AG09319 (cell line): ENCODE measurements at places on chromosomes 5 and 9.
A peak's percentile ranks its signal among the peaks of the same experiment; 100 is the strongest.

GRCh38 chr5:106822851-106823250, 847.9 kb downstream of the EFNA5 start:
- DNase-seq, result no peak

GRCh38 chr9:114883709-114884108, 46.7 kb downstream of the TNFSF8 start:
- DNase-seq, result no peak

DNA sequence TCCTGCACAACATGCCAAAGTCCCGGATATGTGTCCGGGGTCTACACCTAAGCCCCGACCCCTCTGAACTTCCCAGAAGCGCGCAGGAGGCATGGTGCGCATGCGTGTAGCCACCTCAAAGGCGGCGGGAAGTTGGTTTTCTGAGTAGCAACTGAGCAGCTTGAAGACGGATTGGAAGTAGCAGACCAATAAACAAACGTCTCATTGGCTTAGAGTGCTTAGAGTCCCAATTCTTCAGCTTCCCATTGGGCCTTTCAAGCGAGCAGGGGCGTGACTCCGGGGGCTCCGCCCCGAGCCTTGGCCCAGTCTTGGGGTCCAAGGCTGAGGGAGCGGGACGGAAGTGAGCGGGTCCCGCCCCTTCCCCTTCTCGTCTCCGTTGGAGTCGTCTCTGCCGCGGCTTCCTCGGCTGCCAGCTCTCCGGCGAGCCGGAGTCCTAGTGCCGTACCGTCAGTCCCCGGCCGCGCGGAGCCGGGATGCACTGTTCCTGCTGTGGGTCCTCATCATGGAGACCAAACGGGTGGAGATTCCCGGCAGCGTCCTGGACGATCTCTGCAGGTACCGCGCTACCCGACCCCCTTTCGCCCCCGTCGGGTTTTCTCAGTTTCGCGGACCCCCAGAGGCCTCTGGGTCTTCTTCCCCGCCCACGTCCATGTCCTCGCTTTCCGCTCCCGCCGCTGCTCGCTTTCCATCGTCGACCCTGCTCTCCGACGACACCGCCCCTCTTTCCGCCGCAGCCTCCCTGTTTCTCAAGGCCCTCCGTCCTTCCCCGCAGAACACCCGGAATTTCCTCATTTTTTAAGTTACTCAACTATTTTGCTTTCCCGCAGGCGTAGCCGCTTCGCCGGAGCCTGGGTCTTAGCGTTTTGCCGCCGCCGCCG, at the start of gene DCP2:
TSS of gene DCP2 (plus strand) at position 367 of the 878 bp plus-strand sequence. CDS start at position 503, 136 bp downstream.
- peak; percentile 97 for DNase-seq

GRCh38 chr5:40842351-40842750, 1.2 kb downstream of the CARD6 start:
- no peak for DNase-seq

DNA sequence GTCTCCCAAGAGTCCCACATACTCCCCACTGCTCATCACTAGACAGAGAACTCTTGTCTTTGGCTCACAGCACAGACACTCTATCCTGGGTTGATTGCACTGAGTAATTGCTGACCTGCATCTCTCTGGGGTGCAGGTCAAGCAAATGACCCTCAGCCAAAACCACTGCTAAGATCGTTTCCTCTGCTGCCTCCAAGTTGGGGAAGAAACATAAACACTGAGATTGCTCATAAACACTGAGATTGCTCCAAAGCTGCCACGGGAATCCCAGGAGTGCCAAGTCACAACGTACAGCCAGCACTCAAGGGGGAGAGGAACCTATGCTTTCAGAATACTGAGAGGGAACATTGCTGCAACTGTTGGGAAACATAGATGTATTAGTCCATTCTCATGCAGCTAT, 1402.1 kb upstream of the ACO1 start:
- DNase-seq, result no peak

GRCh38 chr9:135865531-135865930, 41.8 kb downstream of the CAMSAP1 start:
- no peak for DNase-seq

GRCh38 chr9:133569121-133569785, 34.7 kb downstream of the ADAMTSL2 start:
- DNase-seq, result no peak

- DNase-seq, result no peak
Observed at GRCh38 chr5:145636371-145636770, 198.8 kb downstream of the PRELID2 start.

DNA sequence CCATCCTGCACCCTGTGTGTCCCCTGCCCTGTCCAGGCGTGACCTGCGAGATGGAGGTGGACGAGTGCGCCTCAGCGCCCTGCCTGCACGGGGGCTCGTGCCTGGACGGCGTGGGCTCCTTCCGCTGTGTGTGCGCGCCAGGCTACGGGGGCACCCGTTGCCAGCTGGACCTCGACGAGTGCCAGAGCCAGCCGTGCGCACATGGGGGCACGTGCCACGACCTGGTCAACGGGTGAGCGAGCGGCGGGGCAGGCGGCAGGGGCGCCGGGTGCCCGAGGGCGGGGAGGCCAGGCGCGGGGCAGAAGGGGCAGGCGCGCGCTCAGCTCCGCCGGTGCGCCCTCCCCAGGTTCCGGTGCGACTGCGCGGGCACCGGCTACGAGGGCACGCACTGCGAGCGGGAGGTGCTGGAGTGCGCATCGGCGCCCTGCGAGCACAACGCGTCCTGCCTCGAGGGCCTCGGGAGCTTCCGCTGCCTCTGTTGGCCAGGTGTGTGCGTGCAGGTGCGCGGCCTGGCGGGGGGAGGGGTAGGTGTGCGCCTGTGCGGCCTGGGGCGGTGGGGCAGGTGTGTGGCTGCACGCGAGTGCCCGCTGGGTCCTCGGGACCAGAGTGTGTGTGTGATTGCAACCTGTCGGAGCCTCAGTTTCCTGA, 10.0 kb downstream of the CRB2 start:
- DNase-seq, result no peak

DNA sequence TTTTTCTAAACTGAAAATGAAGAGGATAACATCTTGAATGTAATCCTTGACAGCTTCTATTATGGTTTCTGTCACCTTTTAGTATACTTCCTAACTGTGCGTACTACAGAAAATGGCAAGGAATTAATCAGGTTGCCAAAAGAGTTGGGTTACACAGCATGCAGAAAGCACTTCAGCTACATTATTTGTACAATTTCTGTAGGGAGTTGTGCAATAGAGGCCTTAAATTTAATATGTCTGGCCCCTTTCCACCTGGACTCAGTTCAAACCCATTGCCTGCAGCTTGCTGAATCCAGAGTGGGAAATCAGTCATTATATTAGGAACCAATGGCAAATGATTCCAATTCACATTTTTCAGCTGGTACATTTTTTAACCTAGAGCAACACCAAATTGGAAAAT, 549.7 kb downstream of the CSNK1G3 start:
- peak; percentile 40 for DNase-seq

- no peak for DNase-seq
Observed at GRCh38 chr5:3186736-3187405, 408.8 kb upstream of the IRX1 start.

- no peak for DNase-seq
Observed at GRCh38 chr9:115980976-115981375, 172.6 kb upstream of the PAPPA start.

DNA sequence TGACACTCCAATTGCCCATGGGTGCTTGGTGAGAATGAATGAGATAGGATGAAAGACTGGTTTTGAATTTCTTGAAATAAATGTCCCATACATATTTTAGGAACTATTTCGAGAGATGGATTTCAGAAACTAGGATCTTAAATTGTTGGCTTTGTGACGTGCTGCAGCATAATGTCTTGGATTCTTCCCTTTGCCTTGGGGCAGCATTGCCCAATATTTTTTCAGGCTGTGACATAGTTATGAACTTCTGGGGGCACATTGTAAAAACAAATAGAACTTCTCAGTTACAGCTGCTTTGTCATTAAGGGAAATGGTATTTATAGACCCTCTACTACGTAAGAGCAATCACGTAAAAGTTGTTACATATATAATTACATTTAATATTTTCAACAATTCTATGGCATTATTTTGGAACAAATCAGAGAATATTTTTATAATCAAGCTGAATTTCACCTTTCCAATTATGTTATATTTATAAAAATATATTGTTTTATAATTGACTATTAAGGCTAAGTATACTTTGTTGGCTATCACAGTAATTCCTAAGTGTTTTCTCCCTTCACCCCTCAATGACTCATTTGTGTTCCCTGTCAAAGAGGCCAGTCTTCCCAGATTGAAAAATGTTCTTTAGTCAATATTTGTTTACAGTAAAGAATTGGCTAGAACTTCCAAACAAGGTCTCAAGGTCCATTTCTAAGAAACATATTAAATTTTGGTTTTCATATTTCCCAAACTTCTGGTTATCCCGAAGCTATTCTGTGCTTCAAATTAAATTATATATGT, 1388.3 kb upstream of the ACO1 start:
- DNase-seq, result no peak

DNA sequence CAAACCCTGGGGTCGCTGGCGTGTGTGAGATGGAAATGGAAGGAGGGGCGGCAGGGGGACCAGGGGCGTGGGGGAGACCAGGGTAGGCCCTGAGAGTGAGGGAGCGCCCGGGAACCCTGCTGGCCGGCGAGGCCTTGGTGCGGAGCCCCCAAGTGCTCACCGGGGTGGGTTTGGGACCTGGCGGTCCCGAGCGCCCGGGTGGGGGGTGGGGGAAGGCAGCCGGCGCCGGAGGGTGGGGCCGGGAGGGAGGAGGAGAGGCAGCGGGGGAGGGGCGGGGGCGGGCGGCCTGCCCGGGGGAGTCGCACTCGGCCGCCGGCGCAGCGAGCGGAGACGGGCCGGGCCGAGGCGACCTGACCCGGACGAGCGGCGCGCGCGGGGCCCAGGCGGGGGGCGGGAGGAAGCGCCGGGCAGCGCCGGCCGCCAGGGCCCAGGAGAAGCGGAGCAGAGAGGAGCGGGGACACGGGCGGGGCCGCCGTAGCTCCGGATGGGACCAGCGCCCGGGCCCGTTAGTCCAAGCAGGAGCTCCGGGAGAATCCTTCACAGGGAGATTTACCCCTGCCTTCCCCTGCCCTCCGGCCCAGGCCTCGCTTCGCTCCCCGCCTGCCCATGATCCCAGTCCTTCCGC, at the start of gene NPR2:
TSS of gene NPR2 (plus strand) at position 295 of the 625 bp plus-strand sequence. CDS start 818 bp downstream, outside the sequence.
- DNase-seq, result no peak

DNA sequence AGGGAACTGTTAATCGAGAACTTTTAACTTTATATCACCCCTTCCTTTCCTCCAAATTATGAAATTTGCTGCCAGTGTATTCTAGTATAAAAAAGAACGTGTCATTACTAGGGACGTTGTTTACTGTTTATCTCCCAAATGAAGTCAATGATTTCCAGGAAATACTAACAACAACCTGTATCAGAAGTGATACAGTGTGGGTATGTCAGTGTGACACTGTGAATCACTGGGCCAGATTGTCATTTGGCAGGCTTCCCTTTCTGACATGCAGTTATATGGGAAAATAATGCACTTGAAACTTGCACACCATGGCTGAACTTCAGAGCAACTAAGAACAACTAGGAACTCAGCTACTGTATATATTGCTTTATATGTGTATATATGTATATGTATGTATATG, 12.6 kb downstream of the ZNF462 start:
- no peak for DNase-seq

DNA sequence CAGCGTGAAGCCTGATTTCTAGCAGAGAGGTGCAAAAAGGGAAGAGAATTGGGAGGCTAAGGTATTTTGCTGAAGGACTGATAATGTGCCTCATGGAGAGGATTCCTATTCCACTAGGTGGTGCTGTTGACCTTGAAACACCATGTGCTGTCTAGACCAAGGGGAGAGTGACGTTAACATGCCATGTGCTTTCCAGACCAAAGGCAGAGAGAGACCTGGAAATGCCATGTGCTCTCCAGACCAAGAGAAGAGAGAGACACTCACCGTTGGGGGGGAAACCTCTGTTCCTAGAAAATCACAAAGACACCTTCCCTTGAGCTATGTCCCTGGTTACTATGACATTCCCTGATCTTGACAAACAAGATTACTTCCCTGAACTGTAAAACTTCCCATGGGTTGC, 286.0 kb upstream of the TUSC1 start:
- peak; percentile 28 for DNase-seq

- no peak for DNase-seq
Observed at GRCh38 chr5:100444961-100445360, 90.2 kb upstream of the FAM174A start.

- no peak for DNase-seq
Observed at GRCh38 chr9:97415146-97415545, 3.2 kb downstream of the TDRD7 start.

DNA sequence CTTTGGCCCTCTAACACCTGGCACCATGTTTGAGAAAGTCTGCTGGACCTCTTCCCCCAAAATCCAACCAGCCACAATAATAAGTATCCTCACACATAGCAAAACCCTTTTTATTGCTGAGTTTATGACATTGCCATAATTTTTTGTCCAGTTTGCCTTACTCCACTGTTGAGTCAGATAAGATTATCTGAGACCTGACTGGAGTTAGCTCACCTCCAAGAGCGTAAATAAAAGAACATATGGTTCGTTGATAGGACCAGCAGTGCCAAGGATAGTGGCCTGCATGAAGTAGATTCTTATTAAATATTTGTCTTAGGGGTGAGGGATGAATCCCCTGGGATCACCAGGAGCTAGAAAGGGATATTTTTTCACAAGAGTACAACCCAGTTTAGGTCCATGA, 510.6 kb upstream of the MPDZ start:
- no peak for DNase-seq

GRCh38 chr9:129435988-129436717, 184.7 kb downstream of the C9orf50 start:
- DNase-seq, result no peak

GRCh38 chr5:65191554-65192135, 290.1 kb downstream of the ADAMTS6 start:
- no peak for DNase-seq

GRCh38 chr9:76338418-76338817, 55.8 kb downstream of the RFK start:
- DNase-seq, result no peak

DNA sequence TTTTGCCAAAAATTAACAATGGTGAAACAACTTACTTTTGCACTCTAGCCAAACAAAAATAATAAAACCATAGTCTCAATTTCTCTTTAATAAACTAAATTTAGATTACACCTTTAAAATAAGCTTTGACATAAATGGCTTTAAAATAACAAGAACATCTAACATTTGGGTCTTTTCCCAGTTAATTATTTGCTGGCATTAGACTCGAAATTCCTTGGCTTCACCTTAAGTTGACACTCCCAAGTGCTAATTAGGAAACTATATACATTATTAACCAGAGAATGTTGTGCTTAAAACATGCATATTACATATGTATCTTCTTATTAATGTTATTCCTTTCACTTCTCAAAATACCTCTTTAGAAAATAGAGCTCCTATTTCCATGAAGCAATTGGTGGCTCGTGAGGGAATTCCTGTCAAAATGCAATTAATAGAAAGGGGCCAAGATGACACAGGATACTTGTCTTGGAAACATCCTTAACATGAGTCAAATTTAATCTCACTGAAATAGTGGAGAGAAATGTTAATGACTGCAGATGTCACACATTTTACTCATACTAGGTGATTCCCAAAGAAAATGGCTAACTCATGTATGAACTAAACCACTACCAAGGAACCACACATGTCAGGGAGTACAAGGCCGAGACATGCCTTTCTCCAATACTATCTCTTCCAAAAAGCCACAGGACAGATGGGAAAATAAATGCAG, 932.9 kb upstream of the DMAC1 start:
- DNase-seq, result no peak

- DNase-seq, result no peak
Observed at GRCh38 chr5:123474228-123474627, 37.7 kb upstream of the CSNK1G3 start.

GRCh38 chr9:94908011-94908563, 181.6 kb downstream of the AOPEP start:
- no peak for DNase-seq
